ENCODE measurements at places on chromosomes 12 and 14.

DNA sequence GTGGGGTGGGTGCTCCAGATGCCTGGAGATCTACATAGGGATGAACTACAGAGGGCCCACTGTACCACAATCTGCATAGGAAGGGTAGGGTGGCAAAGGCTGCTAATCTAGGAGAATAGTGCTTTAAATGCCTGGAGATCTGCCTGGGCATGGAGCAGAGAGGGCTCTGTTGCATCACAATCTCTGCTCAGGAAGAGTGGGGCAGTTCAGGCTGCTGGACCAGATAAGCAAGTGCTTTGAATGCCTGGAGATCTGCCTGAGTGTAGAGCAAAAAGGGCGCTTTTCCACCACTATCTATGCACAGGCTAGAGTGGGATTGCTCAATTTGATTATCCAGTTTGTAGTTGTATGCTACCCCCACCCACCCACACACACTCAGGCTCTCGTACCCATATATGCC lies 886.3 kb upstream of the SEL1L start:
- DNase-seq: no peak

- DNase-seq: no peak
Observed at GRCh38 chr14:55873169-55873568, 245.0 kb upstream of the PELI2 start.

GRCh38 chr14:70635971-70636595 lies 5.6 kb upstream of the TTC9 start:
- no peak for DNase-seq

- no peak for DNase-seq
Observed at GRCh38 chr12:53759261-53759660, 7.5 kb upstream of the CISTR start.

GRCh38 chr12:115303723-115304309 lies 619.8 kb upstream of the TBX3 start:
- DNase-seq: no peak

GRCh38 chr14:23483236-23483854 lies 13.8 kb downstream of the NGDN start:
- DNase-seq: peak; percentile 93

GRCh38 chr12:59916988-59917387 lies 321.2 kb downstream of the SLC16A7 start:
- no peak for DNase-seq

- peak; percentile 26 for DNase-seq
Observed at GRCh38 chr14:24058951-24059475, 7.2 kb downstream of the CARMIL3 start.

DNA sequence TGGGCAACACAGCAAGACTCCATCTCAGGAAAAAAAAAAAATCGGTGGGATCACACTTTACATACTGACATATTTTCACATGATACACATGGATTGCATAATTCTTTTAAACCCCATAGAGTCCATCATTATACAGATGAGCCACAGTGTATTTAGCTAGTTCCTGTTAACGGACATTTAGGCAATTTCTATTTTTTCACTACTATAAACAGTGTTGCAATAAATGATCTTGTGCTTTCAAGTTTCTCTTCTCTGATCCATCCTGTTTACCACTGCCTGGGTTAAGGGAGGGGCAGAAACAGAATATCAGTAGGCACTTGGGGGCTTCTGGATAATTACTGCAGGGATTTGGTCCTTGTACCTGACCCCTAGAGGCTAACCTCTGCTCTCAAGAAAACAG lies 43.4 kb upstream of the SPTLC2 start:
- DNase-seq: no peak

- DNase-seq: no peak
Observed at GRCh38 chr12:46365951-46366379, 6.6 kb downstream of the SLC38A2 start.

DNA sequence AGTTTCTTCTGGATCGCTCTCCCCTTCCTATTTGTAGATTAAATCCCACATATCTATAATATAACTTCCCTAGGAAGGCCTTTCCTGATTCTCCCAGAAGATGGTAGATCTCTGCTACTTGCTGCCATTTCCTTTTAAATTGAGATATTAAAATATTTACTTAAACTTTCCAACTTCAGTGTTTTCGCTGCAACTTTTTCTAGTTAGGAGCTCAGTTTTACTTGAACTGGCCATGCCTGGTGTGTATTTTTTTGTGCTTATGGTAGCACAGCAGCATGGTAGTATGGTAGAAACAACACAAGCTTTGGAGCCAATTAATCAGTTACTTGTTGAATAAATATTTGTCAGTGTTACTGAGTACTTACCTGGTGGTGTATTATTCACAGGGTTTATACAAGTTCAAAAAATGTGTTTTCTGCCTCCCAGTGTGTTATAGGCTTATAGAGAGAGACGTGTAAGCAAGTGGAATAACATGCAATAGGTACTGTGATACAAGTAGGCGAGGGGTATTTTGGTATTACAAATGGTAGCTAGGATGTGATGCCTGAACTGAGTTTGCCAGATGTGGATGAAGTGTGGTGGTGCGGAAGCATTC lies 2.9 kb downstream of the POLR3B start:
- no peak for DNase-seq

- DNase-seq: no peak
Observed at GRCh38 chr14:22547313-22547947, 41.6 kb downstream of the DAD1 start.

DNA sequence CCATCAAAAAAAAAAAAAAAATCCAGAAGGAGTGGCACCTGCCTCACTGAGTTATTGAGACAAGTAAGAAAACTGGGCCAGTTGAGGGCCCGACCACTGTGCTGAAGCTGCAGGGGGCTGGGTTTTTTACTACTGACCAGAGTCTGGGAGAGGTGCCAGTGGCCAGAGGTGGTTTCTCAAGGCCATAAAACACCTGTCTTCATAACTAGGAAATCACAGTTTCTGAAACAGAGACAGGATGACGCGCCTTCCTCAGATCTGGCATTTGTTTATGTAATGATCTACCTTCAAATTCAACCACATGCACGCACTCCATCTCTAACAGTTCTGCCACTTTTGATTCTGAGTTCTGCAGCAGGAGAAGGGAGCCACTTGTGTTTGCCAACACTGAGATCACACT lies 12.7 kb downstream of the TSPAN11 start:
- no peak for DNase-seq

GRCh38 chr14:33934043-33934750 lies 16.7 kb downstream of the EGLN3 start:
- no peak for DNase-seq
